Natural killer cell (primary cell): ENCODE measurements at places on chromosomes 4 and X.

DNA sequence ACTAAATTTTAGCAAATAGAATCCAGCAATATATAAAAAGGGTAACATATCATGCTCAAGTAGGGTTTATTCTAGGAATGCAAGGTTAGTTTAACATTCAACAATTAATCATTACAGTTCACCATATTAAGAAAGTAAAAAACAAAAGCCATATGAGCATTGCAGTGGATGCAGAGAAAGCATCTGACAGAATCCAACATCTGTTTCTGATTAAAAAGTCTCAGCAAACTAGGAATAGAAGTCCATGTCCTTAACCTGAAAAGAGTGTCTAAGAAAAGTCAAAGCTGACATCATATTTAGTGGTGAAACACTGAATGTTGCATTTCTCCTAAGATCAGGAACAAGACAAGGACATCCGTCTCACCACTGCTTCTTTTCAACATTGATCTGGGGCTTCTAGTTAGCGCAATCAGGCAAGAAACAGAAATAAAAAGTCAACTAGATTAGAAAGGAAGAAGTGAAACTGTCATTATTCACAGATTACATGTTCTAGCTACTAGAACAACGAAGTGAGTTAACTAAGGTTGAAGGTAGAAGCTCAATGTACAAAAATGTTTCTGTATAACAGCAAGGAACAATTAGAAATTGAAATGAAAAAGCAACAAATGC lies 49.3 kb downstream of the MRPL1 start:
- H3K27me3 ChIP-seq: no peaks in the 10 kb centered on the region
- no peak for DNase-seq
- H3K4me1 ChIP-seq: no peaks in the 10 kb centered on the region
- no peak overlapping the region for H3K4me3 ChIP-seq

- peaks cover 60% of the 10 kb centered on the region for H3K4me1 ChIP-seq
- H3K27me3 ChIP-seq: no peaks in the 10 kb centered on the region
Observed at GRCh38 chr4:56649445-56650261, 31.4 kb downstream of the HOPX start.

GRCh38 chrX:120664081-120664480 lies 34.2 kb upstream of the C1GALT1C1 start:
- H3K27me3 ChIP-seq: no peaks in the 10 kb centered on the region
- DNase-seq: no peak
- H3K4me3 ChIP-seq: no peak overlapping the region
- H3K27ac ChIP-seq: no peak overlapping the region

- H3K27ac ChIP-seq: peak overlapping the region; percentile 84
- DNase-seq: peak; percentile 73
- no peaks in the 10 kb centered on the region for H3K27me3 ChIP-seq
- no peak overlapping the region for H3K4me3 ChIP-seq
- H3K4me1 ChIP-seq: peaks cover 56% of the 10 kb centered on the region
Observed at GRCh38 chrX:65601530-65602220, 65.8 kb upstream of the MSN start.

DNA sequence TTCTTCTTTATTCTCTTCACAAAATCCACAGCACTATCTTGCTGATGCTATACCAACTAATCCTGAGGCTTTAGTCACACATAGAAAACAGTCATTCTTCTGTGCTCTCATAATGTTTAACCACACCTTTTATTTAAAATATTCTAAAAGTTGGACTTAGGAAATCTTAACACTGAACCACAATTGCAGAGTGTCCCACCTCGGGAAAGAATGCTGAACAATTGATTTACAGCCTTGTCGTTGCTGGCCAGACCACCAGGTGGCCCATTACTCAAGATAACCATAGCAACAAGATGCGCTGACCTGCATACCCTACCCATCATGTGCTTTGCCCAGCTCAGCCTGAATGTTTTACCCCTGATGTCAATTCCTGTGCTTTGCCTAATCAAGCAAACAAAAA lies 100.8 kb downstream of the ARSJ start:
- DNase-seq: peak; percentile 25
- peaks cover 8% of the 10 kb centered on the region for H3K4me1 ChIP-seq
- H3K27ac ChIP-seq: no peak overlapping the region

GRCh38 chr4:147770831-147771230 lies 38.9 kb downstream of the ARHGAP10 start:
- H3K36me3 ChIP-seq: no peaks in the 10 kb centered on the region
- H3K27ac ChIP-seq: no peak overlapping the region
- DNase-seq: no peak
- H3K4me1 ChIP-seq: no peaks in the 10 kb centered on the region

DNA sequence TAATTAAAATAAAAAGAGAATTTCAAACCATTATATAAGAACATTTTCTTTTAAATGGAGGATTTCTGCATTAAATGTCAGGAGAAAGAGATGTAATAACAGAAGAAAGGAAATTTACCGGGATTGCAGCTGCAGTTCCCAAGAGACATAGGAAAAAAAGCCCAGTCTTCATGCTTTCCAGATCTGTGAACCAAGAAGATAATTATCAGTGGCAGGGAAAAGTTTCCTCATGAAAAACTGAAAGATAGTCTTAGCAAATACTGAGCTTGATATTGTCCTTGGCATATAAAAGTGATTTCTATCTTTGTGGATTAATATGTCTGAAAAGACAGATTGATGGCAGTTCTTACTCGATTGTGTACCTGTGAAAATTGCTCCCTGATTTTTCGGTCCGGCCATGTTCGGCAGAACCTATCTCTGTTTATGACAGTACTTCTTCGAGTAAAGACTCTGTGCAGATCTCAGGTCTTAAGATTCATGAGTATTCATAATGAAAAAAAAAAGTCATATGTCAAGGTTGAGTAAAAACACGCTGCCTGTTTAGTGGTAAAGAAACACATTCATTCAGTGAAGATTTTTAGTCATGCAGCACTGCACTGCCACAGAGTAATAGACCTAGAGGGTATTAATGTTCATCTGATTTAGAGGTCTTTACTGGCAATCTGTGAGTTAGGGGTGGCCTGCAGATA lies 29.6 kb downstream of the SPARCL1 start:
- no peaks in the 10 kb centered on the region for H3K27me3 ChIP-seq
- no peaks in the 10 kb centered on the region for H3K36me3 ChIP-seq
- H3K4me1 ChIP-seq: no peaks in the 10 kb centered on the region
- DNase-seq: no peak
- H3K4me3 ChIP-seq: no peak overlapping the region

- no peak overlapping the region for H3K4me3 ChIP-seq
- H3K27me3 ChIP-seq: no peaks in the 10 kb centered on the region
- DNase-seq: no peak
- no peak overlapping the region for H3K27ac ChIP-seq
Observed at GRCh38 chrX:44890247-44890646, 17.3 kb downstream of the KDM6A start.

- no peaks in the 10 kb centered on the region for H3K27me3 ChIP-seq
- peak overlapping the region; percentile 85 for H3K27ac ChIP-seq
- DNase-seq: no peak
- H3K4me3 ChIP-seq: peak overlapping the region; percentile 67
Observed at GRCh38 chr4:70703619-70704214, 15.4 kb downstream of the UTP3 start.

- no peaks in the 10 kb centered on the region for H3K4me1 ChIP-seq
- H3K27ac ChIP-seq: no peak overlapping the region
- peaks cover 6% of the 10 kb centered on the region for H3K27me3 ChIP-seq
Observed at GRCh38 chr4:80219301-80220025, 22.2 kb downstream of the PRDM8 start.

DNA sequence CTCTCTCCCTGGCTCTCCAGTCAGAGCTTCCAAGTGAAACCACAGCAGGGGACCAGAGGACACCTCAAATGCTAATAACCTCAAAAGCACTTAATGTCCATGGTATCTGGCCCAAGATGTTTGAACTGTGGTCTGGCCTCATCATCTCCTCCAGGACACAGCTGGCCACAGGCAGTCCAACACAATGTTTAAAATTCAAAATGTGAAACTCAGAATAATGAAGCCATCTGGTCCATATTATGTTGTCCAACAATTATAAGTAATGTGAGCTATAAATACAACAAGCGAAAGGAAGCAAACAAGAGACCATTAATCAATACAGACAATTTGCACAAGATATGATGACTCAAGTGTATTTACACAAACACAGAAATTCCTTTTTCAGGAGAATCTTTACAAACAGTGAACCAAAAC lies 90.7 kb upstream of the S100G start:
- H3K27ac ChIP-seq: no peak overlapping the region
- H3K36me3 ChIP-seq: no peaks in the 10 kb centered on the region
- H3K4me1 ChIP-seq: no peaks in the 10 kb centered on the region
- no peak overlapping the region for H3K4me3 ChIP-seq
- H3K27me3 ChIP-seq: no peaks in the 10 kb centered on the region
- DNase-seq: no peak

DNA sequence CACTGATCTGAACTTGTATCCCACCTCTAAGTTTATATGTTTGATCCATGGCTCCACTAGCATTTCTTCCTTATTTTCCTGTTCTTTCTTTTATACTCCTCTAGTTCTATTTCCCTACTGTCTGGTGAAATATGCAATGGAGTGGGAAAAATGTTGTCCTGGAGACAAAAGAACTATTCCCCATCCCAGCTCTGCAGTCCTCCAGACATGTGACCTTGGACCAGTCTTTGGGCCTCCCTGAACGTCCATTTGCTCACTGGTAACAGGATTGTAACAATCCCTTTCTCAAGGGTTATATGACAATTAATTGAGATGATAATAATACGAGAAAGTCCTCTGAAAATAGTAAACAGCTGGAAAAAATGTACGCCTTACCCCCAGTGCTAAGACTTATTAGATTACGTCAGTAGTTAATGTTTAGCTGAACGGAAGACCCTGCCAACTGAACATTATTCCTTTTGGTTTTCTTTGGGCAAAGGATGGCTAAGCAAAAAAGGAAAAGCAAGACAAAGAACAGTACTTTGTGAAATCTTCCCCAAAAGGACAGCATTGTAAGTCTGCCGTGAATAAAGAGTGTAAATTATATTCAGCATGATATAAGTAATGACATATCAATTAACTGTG lies 302.3 kb upstream of the PPARGC1A start:
- H3K36me3 ChIP-seq: no peaks in the 10 kb centered on the region
- no peak for DNase-seq
- no peak overlapping the region for H3K4me3 ChIP-seq

- no peaks in the 10 kb centered on the region for H3K36me3 ChIP-seq
- peaks cover 52% of the 10 kb centered on the region for H3K4me1 ChIP-seq
- H3K4me3 ChIP-seq: no peak overlapping the region
- peak overlapping the region; percentile 66 for H3K27ac ChIP-seq
Observed at GRCh38 chr4:8198206-8198905, 734 bp upstream of the SH3TC1 start.

DNA sequence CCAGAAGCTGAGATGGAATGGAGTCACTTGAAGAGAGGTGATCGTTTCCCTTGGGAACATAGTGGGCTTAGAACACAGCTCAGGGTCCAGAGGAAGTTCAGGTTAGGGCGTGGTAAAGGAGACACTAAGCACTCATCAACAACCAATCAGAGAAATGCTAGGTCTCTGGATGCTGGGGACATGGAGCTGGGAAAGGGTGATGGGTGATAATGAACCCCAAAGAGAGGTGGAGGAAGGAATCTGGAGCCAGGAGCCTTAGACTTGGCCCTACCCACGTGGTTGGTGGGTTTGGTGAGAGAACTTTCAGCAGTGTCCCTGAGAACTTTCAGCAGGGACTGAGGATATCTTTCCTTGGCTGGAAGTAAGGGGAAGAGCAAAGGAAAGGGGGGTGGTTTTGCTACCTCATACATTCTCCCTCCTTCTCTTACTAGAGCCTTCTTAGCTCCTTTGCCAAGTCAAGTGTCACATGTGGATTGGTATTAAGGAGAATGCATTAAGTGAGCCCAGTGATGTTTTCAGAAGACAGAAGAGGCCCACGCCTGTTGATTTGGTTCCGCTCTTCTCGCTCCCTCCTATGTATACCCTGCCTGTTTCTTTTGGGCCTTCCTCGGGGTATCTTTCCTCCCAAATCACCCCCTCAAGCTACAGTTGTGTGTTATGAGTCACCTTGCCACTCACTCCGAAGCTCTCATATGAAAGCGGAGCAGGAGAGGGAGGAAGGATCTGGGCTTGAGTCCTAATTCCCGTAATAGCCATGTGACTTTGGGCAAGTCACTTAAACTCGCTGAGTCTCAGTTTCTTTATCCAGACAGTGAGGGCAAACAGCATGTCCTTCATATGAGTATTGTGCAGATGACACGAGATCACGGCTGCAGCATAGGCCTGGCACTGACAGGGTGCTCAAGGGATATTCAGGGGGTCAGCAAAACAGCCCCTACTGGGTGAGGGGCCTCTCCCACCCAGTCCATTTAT lies 63.1 kb downstream of the TSC22D3 start:
- H3K4me1 ChIP-seq: peaks cover 65% of the 10 kb centered on the region
- H3K4me3 ChIP-seq: no peak overlapping the region
- H3K27me3 ChIP-seq: no peaks in the 10 kb centered on the region
- H3K36me3 ChIP-seq: peaks cover 30% of the 10 kb centered on the region
- DNase-seq: peak; percentile 25
- peak overlapping the region; percentile 100 for H3K27ac ChIP-seq

DNA sequence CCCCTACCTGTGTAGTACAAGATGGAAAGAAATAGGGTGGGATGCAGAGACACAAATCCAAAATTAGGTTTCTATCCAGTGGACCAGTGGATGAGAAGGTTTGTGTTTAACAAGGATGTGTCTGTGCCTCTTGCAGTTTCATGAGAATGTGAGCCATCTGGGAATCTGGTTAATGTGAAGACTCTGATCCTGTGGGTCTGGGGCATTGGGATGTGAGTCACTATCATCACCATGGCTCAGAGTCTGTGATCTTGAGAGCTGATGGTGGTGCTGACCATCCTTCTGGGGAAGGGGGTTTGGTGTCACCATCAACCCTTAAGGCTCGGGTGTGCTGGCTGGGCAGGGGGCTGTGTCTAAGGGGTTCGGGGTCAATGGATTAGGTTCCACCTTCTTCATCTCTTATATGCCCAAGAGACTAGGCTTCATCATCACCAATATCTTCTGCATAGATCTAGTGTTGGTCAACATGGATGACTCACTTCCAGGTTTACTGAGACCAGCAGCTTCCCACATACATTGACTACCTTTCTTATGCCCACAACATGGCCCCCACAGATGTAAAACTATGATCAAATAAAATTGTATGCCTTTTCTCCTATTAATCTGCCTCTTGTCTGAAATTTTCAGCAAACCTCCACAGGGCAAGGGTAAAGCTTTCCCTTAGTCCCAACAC lies 65.7 kb upstream of the MID1 start:
- no peaks in the 10 kb centered on the region for H3K27me3 ChIP-seq
- no peaks in the 10 kb centered on the region for H3K36me3 ChIP-seq
- no peak overlapping the region for H3K27ac ChIP-seq
- no peak overlapping the region for H3K4me3 ChIP-seq
- no peaks in the 10 kb centered on the region for H3K4me1 ChIP-seq
- DNase-seq: no peak

DNA sequence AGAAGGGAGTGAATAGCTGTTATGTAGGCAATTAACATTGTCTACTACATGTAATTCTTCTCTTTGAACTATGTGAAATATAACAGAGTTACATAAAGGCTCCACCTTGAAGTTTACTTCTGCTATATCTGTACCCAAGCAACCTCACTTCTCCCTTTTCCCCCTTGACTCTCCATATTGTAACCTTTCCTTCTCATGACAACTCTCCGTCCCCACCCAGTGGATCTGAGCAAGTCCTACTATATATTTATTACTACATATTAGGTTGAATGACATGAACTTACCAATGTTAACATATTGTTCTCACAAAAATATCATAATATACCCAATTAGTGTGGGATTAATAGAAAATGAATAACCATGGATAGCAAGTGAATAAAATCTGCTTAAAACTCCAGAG lies 93.2 kb upstream of the ATP8A1 start:
- H3K4me3 ChIP-seq: no peak overlapping the region
- no peak overlapping the region for H3K27ac ChIP-seq
- DNase-seq: peak; percentile 78
- no peaks in the 10 kb centered on the region for H3K36me3 ChIP-seq
- no peaks in the 10 kb centered on the region for H3K27me3 ChIP-seq
